ENCODE measurements at places on chromosomes 4 and X. TPM values are rescaled to one million over a fixed set of nuclear protein-coding genes. Genes with fewer than 3 reads are reported as not detected.

RHOXF2 gene
- total RNA-seq = not detected

GPR78 gene
- total RNA-seq = 3.2 TPM

FAM133A gene
- total RNA-seq = 0.20 TPM

DCAF4L1 gene
- total RNA-seq = not detected

HOPX gene
- total RNA-seq = 2.1 TPM

LIMCH1 gene
- total RNA-seq = 23.6 TPM

CPE gene
- total RNA-seq = 114 TPM

PLAC8 gene
- 0.40 TPM for total RNA-seq

GASK1B gene
- total RNA-seq = 144 TPM

DNAAF6 gene
- total RNA-seq = not detected

RAI2 gene
- 32.2 TPM for total RNA-seq

DNA sequence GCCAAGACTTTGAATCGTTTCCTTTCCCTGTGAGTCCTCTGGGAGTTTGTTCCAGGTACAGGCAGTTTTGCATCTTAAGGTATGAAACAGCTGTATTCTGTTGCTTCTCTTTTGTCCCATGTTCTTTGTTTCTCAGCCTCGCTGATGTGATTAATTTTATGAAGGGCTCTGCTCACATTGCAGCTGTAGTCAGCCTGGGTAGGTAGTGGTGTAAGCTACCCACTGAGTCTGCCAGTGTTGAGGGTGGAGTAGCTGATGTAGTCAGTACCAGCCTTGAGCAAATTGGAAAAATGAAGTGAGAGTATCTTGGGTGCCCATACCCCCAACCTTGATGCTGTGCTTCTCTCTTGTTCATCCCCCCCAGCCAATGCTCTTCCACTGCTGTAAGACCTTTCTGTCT is 139.6 kb upstream of the SMIM31 start:
- no peak for DNase-seq

DNA sequence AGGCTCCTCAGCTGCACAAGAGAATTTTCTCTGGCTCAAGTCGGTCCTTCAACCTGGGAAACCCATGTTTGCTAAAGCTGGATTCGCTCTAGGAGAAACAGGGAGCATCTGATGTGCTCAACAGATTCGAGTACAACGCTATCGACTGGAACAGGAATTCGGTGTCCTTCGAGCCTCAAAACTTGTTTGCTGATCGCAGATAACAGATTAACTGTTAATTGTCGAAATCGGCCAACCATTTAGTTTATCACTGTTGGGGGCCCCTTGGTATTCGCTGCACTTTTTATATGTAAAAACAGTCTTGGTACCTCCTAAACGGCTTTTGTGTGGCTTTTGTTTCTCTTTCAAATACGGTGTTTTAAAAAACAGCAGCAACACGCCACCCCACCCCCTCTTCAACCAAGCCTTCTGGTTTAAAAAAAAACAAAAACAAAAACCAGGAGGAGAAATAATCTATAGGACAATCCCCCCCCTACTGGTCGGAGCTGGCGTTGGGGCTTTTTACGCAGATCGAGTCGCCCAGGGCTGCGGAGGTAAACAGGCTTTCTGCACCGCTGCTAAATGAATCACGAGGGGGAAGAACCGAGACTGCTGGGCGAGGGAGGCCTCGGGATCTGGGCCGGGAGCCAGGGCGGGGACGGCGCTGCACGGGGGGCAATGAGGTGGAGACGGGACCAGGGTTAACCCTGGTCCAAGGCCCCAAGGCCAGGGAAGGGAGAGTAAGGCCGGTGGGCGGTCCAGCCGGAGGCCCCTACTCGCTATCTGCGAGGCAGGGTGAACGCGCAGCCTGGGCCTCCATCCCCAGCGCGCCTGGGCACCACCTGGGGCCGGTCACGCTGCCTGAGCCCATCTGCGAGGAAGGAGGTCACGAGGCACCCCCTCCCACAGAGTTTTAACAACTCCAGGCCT is 71.7 kb upstream of the BCOR start:
- peak; percentile 85 for DNase-seq

- DNase-seq = no peak
These were observed 14.5 kb upstream of the TXLNG start for GRCh38 chrX:16771483-16772398.

DNA sequence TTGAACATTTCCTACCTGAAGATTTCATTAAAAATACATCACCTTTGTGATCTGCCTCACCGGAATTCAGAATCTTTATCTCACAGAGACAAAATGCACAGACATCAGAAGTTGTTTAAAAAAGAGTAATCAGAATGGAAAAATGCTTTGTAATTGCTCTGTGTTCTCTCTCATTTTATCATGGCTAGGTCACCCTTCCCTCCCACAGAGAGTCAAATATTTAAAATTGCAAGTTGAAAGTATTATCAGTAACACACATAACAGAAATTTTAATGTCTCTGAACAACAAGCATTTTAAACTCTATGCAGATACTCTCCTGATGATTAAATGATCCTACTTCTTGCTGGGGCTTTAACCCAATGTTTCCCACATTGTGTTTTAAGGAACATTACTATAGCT is 362.0 kb downstream of the CBLL2 start:
- no peak for DNase-seq

GRCh38 chr4:55819634-55820033 is at the start of gene EXOC1L:
Gene EXOC1L (plus strand): TSS chr4:55819790. CDS start chr4:55820027, 237 bp downstream.
- peak; percentile 33 for DNase-seq

- DNase-seq = no peak
These were observed 28.2 kb upstream of the CEP135 start for GRCh38 chr4:55920571-55920970.

GRCh38 chr4:112153211-112153791 is 8.0 kb downstream of the FAM241A start:
- DNase-seq = no peak

DNA sequence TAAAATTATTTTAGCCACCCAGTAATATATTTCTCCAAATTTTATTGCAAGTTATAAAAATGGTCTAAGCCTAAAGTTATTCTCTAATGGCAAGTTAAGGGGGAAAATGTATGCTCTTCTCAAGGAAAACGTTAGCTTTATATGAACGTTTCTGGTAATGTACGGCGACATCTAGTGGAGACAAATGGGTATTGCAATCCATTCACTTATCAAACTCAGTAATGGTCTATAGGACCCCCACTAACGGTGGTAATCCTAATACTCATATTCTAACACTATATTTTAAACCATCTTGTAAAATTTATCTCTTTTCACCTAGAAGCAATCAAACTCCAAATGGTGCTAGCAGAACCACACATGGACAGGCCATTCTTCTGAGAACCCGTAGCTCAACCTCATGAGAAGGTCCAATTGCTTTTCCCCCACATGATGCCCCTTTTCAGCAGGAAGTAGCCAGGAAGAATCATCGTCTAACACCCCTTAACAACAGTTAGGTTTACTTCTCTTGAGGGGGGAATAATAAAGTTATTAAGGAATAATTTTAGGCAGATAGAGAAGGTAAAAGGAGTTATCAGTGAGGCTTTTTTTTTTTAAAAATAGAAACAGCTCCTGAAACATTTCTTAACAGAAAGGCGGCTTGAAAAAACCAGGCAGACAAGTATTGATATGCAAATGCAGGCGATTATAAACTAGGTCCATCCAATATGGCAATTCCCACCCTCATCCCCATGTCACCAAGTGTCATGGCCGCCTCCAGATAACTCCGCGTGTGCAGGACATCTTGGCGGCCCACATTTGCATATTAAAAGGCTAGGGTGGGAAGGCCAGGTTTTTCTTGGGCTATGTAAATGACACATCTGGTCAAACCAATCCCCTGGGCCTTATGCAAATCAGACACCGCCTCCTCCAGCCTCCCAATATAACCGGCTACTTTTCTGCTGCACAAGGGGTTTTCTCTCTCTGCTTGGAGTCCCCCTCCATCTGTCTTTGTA is 35.0 kb downstream of the NUDT11 start:
- DNase-seq = no peak

- no peak for DNase-seq
These were observed 178.2 kb upstream of the FRMPD4 start for GRCh38 chrX:11960031-11960430.

DNA sequence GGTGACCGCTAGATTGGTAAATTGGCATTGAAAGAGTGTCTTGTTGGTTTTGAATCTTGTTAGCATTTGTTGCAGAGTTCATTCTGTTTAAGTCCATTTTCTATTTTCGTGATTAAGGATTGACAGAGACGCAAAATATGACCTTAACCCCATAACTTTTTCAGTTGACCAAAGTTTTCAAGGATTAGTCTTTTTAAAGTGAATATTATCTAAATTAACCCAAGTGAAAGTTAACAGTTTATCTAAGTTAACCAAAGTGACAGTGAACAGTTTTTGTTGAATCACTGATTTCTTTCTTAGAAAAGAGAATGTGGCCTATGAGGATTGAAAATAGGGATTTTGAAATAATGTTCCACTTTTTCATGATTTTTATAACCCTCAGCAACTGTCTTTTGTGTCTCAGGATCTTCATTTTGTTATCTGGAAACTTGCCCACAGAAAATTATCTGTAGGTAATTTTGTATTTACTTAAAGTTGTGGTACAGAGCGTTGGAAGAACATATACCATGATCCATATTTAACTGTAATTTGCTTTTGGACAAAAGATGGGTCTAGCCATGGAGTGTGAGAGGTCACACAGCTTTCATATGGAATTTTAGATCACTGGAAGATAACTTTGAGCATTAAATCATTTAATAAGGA is 3.3 kb downstream of the CPEB2 start:
- no peak for DNase-seq

- no peak for DNase-seq
These were observed 704 bp downstream of the FAM3A start for GRCh38 chrX:154515090-154515965.

GRCh38 chr4:38180456-38180855 is 220.3 kb downstream of the PTTG2 start:
- no peak for DNase-seq

DNA sequence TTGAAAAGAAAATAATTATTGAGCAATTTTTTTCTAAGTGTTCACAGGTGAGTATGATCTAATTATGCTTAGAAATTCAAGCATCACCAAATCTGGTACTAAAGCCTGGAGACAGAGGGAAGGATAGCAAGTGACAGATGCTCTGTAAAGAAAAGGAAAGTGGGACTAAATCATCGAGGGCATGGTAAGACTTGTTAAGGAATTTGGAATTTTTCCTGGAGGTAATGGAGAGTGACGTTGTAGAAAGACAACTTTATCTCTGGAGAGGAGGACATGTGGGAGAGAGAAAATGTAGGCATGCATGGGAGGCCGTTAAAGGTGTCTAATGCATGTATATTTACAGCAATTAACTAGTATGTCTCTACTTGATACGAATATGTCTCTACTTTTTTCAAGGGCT is 333.2 kb upstream of the ATOH1 start:
- DNase-seq = no peak
